ENCODE measurements at places on chromosomes 5 and 9.

DNA sequence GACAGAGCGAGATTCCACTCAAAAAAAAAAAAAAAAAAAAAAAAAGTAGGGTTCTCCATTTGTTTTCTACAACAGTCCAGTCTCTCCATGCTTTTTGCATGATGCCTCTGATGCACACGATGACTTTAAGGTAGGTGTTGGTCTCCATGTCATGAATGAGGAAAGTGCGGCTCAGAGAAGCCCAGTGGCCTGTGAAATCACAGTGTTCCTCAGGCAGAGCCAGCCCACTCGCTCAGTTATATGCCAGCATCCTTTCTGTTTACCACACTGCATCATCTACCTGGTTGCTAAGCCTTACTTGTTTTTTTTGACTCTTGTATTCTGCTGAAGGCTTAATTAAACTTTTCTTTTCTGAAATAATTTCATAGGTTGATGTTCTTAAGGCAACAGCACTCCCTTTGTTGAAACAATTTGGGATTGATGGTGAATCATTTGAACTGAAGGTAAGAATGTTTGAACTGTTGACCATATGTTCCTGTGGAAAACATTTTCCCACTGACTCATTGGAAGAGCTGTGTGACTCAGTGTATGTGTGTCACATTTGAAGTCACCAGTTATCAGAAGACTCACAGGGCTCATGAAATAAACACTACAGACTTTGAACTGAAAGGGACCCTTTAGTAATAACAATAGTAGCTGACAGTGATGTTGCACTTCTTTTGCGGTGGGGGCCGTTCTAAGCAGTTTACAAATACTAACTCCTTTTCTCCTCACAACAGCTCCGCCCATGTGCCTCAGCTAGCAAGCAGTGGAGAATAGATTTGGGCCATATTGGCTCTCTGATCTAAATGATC lies 40.2 kb downstream of the RCL1 start:
- DNase-seq, result peak; percentile 79

DNA sequence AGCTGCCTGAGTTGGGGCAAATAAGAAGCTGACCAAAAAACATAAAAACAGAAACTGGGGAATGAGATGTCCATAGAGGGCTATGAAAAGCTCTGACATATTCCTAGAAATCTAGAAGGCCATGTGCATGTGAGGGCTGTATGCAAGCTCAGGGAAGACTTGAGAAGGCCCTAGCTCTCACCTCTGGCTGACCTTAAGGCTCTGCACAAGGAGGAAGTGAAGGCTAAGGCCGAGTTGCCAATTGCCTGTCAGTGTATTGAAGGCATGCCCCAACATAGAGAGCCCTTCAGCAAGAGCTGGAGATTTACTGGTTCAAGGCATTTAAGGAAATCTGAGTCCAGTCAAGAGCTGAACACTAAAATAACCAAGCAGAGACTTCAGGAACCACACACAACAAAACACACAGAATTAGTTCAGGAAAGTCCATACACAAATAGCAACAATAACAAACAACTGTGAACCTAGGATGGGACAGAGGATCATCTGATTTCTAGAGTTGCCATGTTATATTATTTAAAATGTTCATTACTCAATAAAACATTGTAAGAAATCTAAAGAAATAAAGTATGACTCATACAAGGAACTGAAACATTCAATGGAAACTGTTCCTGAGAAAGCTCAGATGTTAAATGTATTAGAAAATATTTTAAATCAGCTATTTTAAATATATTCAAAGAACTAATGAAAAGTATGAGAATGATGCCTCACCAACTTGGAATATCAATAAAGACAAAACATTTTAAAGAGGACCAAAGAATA lies 161.8 kb downstream of the AUH start:
- DNase-seq, result no peak

GRCh38 chr9:137301081-137301947 lies 757 bp downstream of the NRARP start:
- DNase-seq, result no peak

DNA sequence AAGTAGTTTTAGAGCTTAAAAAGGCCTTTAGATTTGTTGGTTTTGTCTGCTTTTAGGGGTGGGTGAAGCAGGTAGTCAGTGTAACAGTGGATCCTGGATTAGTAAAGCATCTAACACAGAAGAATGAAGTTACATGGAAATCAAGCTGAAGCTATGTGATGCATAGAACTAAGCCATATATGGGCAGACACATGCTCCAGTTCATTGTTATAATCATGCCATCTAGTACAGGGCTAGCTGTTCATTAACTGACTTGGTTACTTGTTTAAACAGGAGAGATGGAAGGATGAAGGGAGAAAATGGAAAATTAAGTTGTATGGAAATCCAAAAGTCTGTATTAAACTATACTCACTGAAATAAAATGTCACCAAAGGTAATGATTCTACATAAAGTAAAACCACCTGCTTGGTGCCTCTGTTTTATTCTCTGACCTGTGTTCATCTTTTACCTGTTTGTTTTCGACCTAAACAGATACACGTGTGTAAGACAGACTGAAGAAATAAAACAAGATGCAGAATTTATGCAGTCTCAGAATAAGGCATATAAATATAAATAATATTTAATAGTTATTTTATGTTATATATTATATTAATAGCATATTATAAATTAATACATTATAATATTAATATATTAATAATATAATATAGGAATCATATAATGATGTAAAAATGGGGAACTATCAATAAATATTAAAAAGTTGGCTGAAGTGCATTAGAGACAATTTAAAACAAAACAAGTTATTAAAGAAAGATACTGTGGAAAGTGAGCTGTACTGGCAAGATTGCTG lies 33.9 kb downstream of the MRPS30 start:
- no peak for DNase-seq

- peak; percentile 52 for DNase-seq
These were observed 261.5 kb downstream of the CEMIP2 start for GRCh38 chr9:71506821-71507220.

DNA sequence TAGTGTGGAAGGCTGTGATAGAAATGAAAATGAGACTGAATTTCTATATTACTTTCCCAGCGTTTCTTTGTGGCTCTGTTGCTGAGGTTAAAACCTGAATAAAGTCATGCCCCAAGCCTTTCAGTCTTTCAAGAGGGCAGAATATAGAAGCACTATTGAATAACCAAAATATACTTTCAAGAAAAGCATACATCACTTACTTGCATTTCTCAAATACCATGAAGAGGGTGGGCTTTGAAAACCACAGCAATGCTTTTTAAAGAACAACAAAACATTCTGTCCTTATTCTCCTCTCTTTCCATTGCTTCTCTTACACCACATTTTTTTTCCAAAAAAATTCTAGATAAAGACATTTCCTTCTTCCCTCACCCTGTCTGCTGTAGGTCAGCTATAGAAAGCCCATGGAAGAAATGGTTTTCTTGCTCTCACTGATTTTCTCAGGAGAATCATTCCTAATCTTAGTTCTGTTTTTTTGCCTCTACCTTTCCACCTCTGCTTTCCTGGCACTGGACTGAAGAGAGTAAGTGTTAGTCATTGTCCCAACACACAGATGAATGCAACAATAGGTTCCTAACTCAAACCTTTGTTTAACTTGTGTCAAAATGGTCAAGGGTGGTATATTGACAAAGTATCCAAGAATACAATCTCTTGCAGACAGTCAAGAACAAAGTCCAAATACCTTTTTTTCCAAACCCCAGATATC lies 51.6 kb downstream of the NUDT12 start:
- DNase-seq, result no peak

- DNase-seq, result no peak
These were observed 9.2 kb upstream of the MXD3 start for GRCh38 chr5:177320879-177321278.

- peak; percentile 42 for DNase-seq
These were observed 24.4 kb upstream of the RASA1 start for GRCh38 chr5:87243161-87243844.

DNA sequence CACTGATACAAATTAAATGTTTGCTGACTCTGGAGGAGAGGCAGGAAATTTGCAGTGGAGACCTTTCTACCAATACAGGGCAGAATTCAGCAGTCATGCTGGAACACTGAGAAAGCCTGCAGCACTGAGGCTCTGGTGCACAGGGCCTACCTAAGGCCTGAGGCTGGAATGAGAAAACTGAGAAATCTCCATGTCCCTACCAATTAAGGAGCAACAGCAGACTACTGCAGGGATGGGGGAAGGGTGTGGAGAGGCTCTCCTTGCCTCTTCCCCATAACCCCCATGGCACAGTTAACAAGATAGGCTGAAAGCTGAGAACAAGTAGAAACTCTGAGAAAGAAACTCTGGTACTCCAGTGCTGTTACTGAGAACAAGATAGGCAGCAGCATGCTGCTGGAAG lies 10.5 kb downstream of the FBXO4 start:
- DNase-seq, result no peak

DNA sequence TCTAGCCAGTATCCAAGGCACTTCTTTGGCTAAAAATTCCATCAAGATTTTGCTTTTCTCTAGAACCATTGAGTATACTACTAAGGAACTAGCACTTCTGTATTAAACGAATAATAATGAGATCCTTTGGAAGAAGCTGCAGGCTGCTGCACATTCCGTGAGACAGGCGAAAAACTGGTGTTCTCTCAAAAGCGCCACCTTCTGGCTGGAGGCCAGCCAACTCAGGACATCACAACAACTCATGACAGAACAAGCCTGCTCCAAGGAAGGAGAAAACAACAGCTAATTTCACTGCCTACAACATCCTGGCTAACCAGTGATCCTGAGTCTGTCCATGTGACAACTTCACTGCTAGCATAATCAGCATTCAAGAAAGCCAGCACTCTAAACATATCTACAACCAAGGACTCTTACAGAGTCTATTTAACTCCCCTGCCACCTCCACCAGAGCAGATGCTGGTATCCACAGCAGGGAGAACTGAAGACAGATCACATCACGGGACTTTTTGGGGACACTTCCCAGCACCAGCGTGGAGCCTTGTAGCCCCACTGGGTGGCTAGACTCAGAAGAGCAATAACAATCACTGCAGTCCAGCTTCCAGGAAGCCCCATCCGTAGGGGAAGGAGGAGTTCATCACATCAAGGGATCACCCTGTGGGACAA lies 150.5 kb downstream of the YTHDC2 start:
- no peak for DNase-seq

DNA sequence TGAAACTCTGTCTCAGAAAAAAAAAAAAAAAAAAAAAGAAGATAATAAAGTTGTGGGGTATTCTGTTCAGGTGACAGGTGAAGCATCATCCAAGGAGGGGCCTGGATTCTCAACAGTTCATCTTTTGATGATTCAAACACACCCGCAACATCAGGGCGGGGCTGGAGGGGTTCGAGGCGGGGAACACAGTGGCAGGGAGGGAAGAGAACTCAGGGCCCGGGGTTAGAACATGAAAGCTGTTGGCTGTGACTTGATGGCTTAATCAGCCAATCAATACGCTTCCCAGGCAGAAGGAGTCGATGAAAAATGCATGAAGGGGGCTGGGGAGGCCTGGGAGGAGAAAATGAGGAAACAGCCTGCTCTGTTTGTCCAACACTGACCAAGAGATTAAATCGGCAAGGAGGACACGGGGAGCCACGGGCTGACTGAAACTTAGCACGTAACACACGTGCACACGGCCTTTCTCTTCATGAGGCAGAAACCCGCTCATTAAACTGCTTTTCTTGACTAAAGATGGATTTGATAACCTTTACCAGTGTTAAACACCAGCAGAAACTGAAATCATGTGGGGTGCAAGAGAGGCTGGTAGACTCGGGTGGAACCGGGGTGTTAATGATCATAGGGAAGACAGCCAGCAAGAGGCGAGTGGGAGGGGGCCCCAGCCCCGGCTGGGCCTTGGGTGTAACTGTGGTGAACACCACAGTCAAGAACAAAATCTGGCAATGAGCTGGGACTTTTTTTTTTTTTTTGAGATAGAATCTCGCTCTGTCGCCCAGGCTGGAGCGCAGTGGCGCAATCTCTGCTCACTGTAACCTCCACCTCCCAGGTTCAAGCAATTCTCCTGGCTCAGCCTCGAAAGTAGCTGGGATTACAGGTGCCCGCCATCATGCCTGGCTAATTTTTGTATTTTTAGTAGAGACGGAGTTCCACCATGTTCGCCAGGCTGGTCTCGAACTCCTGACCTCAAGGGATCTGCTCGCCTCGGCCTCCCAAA lies 105.7 kb upstream of the RAPGEF1 start:
- no peak for DNase-seq

GRCh38 chr5:133905424-133905823 lies 63.0 kb downstream of the C5orf15 start:
- no peak for DNase-seq

GRCh38 chr5:134257176-134257575 lies 31.3 kb upstream of the PPP2CA start:
- DNase-seq, result no peak

DNA sequence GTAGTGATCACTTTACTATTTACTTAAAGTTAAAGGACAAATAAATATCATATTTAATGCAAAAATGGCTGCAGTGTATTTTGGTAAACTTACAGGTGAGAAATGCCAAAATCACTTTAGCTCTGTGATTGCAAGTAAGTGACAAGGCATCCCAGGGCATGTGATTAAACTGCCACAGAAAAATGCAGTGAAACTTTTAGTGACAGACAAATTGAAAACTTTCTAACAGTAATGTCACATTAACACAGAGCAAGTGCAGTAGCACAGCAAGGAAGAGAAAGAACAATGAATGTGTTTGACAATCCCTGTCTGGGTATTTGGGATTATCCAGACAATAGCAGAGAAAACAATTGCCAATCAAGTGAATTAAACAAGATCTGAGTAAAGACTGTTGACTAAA lies 606.8 kb downstream of the SLCO4C1 start:
- DNase-seq, result no peak

DNA sequence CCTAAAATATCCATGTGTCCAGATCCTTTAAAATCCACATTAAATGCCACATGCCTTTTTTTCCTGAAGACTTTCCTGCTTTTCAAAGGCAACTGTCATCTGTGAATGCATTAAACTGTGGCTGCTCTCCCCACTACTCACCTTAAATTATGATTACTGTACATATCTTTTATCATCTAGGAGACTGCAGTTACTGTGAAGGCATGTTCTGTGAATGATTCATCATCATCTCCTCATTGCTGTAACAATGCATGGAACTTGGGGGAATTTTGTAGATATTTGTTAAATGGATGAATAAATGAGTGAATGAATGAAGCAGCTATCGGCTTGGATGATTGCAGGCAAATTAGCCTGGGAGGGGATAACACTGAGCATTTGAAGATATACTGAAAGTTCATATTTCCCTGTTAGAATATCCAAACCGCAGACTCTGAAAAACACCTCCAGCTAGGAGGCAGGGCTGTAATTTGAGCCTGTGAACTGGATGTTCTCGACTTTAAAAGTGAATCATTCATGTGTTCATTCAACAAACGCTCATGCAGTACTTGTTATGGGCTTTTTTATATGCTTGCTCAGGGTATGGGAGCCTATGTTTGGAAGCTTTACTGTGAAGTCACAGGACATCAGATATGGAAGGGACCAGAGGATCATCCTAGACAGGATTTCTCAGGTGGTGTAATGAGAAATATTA lies 519.2 kb downstream of the KIF4B start:
- peak; percentile 10 for DNase-seq
